ENCODE measurements at places on chromosomes 1 and 21. TPM values are rescaled to one million over a fixed set of nuclear protein-coding genes. Genes with fewer than 3 reads are reported as not detected.

The PGBD5 gene
- total RNA-seq, result 19.7 TPM

- H3K36me3 ChIP-seq, result peaks cover 29% of the 10 kb centered on the region
- H3K4me3 ChIP-seq, result no peak overlapping the region
- H3K27ac ChIP-seq, result no peak overlapping the region
- H3K4me1 ChIP-seq, result peaks cover 37% of the 10 kb centered on the region
- no peak for DNase-seq
Measured at GRCh38 chr21:31222142-31222541, 121.9 kb downstream of the TIAM1 start.

GRCh38 chr1:165397944-165398343 lies 41.4 kb upstream of the LMX1A start:
- peaks cover 4% of the 10 kb centered on the region for H3K27me3 ChIP-seq
- H3K4me1 ChIP-seq, result peaks cover 12% of the 10 kb centered on the region
- H3K27ac ChIP-seq, result no peak overlapping the region
- no peak overlapping the region for H3K4me3 ChIP-seq
- DNase-seq, result no peak

DNA sequence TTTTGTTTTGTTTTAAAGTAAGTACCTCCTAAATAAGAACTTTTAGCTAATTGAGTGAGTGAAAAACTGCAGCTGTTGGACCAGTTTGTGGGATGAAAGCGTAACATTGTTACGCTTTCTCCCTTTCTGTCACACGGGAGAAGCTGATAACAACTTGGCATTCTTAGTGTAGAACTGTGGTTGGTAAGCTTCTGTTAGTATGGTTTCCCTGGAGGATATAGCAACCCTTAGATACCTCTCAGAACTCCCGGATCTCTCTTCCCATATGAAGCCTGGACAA lies 98.2 kb downstream of the CACHD1 start:
- H3K27me3 ChIP-seq, result no peaks in the 10 kb centered on the region
- peaks cover 3% of the 10 kb centered on the region for H3K36me3 ChIP-seq
- H3K4me3 ChIP-seq, result no peak overlapping the region

DNA sequence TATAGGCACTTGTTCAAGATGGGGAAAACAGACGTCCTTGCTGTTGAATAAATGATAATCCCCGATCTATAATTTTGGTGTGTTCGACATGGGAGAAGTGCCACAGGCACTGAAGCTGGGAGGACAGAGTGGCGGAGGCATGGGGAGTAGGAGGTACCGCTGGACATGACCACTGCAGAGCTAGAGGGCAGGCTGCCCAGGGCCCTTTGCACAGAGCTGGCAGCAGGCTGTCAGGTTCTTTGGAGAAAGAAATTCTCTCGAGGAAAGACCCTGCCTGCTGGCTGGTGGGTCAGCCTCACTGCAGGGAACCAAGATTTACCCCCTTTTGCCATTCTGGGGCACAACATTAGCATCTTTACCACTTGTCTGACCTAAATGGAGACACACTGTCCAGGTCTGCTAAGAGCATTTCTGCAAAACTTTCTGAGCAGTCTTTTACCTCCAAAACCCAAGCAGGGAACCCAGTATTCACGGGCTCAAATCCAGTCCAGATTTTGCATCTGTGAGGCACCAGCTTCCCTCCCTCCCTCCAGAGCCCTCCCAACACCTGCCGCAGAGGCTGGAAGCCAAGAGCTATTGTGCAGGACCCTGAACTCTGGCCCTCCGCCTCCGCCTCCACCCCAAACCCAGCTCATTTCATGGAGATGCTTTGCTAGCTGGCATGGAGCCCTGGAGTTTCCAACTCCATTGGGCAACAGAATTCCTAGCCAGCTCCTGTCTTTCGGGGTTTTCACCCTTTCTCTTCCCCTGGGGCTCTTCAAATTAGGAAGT lies 142.3 kb downstream of the PLXNA2 start:
- peaks cover 80% of the 10 kb centered on the region for H3K4me1 ChIP-seq
- peak overlapping the region; percentile 42 for H3K4me3 ChIP-seq
- H3K27ac ChIP-seq, result peak overlapping the region; percentile 4
- DNase-seq, result peak; percentile 26

DNA sequence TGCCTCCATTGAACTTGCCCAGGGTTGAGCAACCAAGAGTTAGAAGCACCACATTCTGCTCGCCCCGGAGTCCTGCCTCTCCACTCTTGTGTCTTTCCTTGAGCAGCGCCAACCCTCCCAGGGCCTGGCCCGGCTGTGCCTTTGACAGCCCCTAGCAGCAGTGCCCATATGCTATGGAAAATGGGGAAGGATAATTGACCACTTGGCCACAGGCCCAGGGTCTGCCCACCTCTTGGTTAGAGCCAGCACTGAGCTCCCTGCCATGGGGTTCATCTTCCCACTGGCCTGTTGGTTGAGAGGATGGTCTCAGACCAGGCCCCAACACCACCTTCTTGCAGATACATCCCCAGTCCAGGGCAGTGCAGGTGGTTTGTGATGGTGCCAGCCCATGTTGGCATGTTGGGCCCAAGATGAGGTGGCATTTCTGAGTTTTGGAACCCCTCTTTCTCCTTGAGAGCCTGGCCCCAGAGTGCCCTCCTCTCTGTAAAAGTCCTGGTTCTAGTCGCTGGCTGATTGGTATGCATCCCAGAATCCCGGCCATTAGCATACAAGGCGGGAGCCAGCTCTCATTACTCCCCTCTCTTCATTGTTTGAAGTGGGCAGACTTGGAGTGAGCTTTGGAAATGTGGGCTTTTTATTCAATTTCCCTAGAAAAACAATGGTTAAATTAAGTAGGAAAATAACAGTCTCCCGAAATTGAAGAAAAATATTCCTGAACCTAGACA lies 7.6 kb downstream of the ARHGEF10L start:
- no peaks in the 10 kb centered on the region for H3K36me3 ChIP-seq
- DNase-seq, result no peak
- no peak overlapping the region for H3K4me3 ChIP-seq
- no peak overlapping the region for H3K27ac ChIP-seq
- H3K27me3 ChIP-seq, result no peaks in the 10 kb centered on the region

Measured in neural crest cell (in vitro differentiated cells).